ENCODE measurements at places on chromosomes 2 and 18.

GRCh38 chr2:24360050-24360962 is at the start of gene ITSN2:
Gene ITSN2, minus strand, starts transcription at chr2:24360536. Its CDS starts 32,454 bp downstream, at chr2:24328082.
- peak; percentile 64 for DNase-seq

GRCh38 chr2:98556344-98557033 is 51.8 kb downstream of the COA5 start:
- no peak for DNase-seq

DNA sequence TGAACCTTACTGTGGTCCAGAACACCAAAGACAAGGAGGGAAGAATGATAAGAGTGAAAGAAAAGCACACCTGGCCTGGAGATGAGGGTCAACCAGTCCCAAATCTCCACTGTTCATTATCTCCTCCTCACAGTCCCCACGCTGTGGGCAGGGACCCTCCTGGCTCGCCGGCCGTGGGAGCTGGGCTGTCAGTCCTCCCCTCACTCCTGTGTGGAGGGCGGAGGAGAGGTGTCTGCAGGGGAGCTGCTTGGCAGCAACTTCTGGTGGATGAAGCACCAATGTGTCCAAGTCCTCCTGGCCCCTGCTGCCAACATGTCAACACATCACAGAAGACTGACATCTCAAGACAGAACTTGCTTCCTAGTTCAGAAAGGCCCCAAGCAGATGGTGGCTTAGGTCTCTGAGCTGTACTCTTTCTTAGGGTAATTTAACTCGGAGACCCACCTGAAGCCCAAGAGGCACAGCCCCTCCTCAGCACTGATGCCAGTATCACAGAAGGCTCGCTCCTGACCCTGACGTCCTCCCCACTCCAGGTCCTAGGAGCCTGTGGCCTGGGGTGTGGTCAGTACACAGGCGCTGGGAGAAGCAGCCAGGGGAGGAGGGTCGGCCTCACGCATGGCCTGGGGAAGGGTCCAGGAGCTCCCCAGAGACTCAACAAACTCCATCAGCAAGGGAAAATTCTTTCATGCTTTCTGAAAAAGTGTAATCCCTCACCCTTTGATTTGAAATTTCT is 54.5 kb downstream of the PARD6G start:
- no peak for DNase-seq

GRCh38 chr18:68694316-68694715 is 20.6 kb downstream of the TMX3 start:
- DNase-seq = no peak

- no peak for DNase-seq
These were observed 130.1 kb upstream of the PIEZO2 start for GRCh38 chr18:11279461-11279860.

GRCh38 chr18:55189972-55190371 is 230.7 kb upstream of the CCDC68 start:
- no peak for DNase-seq

DNA sequence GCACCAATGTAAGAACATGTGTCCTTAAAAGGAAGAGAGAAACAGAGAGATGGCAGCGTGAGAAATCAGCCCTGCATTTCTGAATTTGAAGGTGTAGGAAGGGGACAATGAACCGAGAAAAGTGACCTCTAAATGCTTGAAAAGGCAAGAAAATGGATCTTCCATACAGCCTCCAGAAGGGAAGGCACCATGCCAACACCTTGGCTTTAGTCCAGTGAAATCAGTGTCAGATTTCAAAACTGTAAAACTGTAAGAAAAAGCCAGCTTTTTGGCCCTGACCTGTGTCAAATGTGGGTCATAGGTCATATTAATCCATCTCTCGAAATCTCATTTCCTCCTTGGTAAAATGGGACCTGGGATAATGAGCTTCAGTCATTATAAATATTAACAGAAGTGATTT is 762.3 kb downstream of the DCDC2C start:
- no peak for DNase-seq

- no peak for DNase-seq
These were observed 1575.4 kb upstream of the NXPH2 start for GRCh38 chr2:140355511-140356090.

DNA sequence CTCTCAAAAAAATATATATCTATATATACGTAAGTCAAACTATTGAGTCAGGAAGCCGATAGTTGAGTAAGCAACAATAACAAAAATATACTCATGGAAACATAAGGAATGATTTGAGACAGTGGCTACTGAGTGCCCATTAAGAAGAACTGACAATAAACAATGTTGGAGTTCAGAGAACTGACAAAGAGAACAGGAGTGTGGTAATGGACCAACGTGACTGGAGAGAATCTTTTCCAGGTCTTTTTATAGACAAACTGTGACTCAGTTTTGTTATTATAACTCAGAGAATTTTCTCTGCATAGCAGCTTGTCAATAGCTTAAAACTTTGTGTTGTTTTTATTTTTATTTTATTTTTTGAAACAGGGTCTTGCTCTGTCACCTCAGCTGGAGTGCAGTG is 4.6 kb upstream of the GALM start:
- no peak for DNase-seq

- no peak for DNase-seq
These were observed 84.6 kb upstream of the NDUFV2 start for GRCh38 chr18:9017905-9018227.

DNA sequence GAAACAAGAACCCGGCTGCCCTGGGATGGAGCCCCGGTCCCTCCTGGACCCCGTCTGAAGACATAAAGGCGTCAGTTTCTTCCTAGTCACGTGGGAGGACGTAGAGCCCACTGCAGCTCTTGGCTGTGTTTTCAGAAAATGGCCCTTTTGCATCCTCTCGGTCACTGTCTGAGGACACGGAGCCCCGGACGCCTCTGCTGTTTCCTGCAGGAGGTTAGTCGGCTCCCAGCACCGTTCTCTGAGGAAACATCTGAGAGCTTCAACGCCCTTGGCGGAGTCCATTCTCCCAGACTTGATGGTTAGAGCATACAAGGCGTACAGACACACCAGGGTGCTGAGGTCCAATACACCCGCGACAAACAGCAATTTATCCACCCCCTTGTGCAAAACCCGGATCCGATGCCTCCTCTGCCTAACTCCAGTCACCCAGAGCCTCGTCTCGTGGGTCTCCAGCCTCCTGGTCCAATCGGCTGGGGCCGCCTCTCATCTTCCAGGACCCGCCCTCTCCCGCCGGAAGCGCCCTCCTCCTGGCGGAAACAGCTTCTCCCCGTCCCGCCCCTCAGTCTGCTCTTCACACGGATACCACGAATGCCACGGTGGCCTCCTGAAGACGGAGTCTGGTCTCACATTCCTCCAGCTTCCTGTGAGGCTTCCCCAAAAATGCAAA is 119.4 kb downstream of the TMEM18 start:
- no peak for DNase-seq

DNA sequence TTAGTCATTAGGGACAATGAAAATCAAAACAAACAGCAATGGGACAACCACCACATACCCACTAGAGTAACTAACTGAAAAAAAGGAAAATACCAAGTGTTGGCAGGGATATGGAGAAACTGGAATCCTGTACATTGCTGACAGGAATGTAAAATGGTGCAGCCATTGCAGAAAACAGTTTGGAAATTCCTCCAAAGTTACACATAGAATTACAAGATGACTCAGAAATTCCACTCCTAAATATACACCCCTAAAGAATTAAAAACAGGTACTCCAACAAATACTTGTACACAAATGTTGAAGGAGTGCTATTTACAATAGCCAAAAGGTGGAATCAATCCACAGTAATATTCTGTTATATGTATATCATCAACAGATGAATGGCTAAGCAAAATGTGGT is 110.9 kb downstream of the ROCK1 start:
- DNase-seq = no peak

- no peak for DNase-seq
These were observed 65.1 kb downstream of the GAREM1 start for GRCh38 chr18:32405588-32405987.

GRCh38 chr18:13239171-13239956 is 20.8 kb downstream of the LDLRAD4 start:
- no peak for DNase-seq

DNA sequence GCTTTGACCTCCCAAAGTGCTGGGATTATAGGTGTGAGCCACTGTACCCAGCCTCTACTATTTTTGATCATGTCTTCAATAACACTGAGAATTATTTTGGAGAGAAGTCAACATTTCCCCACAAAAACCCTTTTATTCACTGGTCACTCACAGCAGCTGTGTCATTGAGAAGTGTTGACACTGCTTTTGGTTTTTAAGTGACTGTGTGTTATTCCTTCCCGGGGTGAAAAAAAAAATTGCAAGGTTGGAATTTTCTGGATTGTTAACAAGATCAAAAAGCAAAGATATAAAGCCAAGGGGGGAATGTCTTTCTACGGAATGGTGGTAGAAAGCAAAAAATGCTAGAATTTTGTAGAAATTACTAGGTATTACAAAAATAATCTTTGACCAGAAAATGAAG is 61.5 kb downstream of the TANC1 start:
- DNase-seq = no peak

GRCh38 chr2:136205615-136206014 is 87.7 kb upstream of the CXCR4 start:
- DNase-seq = no peak

DNA sequence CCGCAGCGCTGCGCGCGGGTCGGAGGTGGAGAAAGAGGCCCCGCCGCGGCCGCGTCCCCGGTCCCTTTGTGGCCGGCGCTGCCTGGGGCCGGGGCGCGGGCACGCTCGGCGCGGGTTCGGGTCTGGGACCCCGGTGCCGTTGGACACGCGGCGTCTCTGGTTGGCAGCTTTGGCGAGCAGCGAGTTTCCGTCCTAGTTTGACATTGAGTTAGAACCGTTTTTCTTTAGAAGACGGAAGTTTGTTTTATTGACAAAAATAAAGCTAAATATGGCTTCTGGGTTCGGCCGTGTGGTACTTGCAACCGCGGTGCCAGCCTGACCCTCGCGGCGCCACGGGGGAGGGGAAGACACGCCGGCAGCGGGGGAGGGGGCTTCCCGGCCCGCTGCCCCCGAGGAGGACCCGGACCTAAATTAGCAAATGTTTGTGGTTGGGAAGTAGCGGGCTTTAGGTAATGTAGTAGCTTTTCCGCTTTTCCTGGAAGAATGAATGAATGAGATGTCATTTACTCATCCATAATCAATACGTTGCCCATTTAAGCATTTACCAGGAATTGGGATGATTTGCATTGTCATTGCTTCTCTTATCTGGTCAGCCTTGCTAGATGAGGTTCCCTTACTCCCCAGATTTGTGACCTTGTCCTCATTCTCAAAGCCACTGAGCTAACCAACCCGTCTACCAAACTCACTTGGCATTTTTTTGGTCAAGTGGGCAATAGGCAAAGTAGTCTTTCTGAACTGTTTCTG is 530 bp downstream of the GALNT1 start:
- no peak for DNase-seq

DNA sequence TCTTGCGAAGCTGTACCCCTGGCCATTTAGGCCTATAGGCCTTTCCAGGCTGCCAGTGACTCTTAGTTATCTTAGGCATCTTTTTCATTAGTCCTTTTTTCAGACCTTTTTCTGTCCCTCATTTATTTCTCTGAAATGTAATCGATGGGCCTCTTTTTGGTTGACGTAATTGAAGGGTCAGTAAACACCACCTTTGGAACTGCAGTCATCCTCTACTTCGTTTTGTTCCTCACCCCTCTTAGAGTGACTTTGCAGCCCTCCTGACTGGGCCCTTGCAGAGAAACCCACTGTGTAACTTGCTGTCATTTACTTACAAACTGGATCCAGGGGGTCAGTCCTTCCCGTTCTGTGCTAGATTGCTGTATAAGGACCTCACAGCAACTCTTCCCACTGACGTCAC is 23.2 kb downstream of the CENPO start:
- no peak for DNase-seq

DNA sequence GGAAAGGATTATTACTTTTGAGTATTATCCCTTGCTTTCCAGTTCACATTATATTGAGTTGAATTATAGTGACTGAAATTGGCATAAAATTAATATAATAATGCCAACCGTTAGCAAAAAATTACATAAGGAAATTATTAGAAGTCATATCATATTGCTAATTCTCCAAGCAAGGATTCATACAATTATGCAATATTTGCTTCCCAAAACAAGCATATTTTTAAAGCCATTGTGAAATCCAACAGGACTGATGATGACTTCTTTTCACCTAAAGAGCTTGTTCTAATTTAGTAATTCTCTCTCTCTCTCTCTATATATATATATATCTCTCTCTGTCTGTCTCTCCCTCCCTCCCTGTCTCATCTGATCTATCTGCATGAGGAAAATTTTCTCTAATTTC is 283.5 kb downstream of the DSEL start:
- DNase-seq = no peak

DNA sequence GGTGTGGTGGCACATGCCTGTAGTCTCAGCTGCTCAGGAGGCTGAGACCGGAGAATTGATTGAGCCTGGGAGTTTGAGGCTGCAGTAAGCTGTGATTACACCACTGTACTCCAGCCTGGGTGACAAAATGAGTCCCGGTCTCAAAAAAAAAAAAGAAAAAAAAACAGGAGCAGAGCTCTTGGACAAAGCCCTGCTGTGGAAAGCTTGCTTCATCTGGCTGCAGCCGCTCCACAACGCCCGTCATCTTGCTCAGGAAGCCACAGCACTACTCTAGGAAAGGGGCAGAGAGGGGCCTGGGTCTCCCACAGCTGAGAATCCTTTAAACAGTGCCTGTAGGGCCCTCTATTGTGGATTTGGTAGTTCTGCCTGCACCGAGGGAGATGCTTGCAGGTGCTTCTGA is 11.0 kb downstream of the ATG4B start:
- no peak for DNase-seq

DNA sequence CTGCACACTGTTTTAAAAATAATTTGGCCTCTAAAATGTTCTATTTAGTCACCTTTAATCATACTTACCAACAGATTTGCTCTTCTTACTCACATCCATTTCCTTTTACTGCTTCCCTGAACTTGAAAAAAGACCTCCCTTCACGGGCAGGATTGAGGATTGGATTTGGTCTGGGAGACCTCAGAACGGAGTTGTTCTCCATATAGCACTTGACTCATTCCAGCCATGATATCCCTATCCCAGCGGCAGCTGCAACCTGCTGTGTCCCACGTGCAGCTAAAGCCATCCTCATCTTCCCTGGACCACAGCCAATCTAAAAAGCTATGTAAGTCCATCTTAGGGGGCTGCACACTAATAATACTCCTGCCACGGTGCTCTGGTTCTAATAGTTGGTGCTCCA is 97.0 kb upstream of the PTPRM start:
- no peak for DNase-seq

- no peak for DNase-seq
These were observed 20.1 kb downstream of the SH3RF3 start for GRCh38 chr2:109148991-109149645.

DNA sequence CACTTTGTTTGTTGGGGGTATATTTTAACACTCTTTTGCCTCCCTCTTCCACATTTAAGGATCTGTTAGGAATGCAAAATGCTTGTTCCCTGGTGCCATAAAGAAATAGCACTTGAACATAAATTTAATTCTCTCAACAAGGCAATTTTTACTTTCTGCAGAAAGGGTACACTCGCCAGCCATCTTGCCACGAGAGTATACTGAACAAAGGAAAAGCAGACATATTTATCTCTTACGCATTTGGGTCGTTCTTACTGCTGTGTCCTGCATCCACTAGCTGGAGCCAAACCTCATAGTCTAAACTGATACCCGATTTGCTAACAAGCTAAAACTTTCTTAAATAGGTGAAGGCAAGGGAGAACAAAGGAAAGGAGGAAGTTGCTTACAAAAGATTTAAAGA is 129.5 kb downstream of the B3GNT2 start:
- DNase-seq = no peak

GRCh38 chr2:223668302-223668998 is 66.3 kb upstream of the SCG2 start:
- no peak for DNase-seq
